Brain (organoid and tissue), 16 donors: ENCODE measurements at places on chromosomes 5 and 9. TPM values are rescaled to one million over a fixed set of nuclear protein-coding genes. Genes with fewer than 3 reads are reported as not detected.

Gene NR5A1
- polyA plus RNA-seq: not detected

Gene JAKMIP2
- 14.9 TPM for polyA plus RNA-seq

Gene CYLC2
- polyA plus RNA-seq: not detected

Gene CNTNAP3
- polyA plus RNA-seq: 0.93 TPM

Gene SPINK13
- polyA plus RNA-seq: not detected

Gene MED7
- polyA plus RNA-seq: 5.3 TPM

Gene C1QTNF3
- polyA plus RNA-seq: 2.4 TPM

Gene SPINK4
- polyA plus RNA-seq: not detected

Gene PCDHGA1
- 4.9 TPM for polyA plus RNA-seq

Gene KIF20A
- polyA plus RNA-seq: 26.0 TPM

Gene AGXT2
- not detected for polyA plus RNA-seq

Gene SOHLH1
- 3.9 TPM for polyA plus RNA-seq

Gene CCDC180
- 1.4 TPM for polyA plus RNA-seq
